EH (cell line): ENCODE measurements at places on chromosomes 2 and 18.

DNA sequence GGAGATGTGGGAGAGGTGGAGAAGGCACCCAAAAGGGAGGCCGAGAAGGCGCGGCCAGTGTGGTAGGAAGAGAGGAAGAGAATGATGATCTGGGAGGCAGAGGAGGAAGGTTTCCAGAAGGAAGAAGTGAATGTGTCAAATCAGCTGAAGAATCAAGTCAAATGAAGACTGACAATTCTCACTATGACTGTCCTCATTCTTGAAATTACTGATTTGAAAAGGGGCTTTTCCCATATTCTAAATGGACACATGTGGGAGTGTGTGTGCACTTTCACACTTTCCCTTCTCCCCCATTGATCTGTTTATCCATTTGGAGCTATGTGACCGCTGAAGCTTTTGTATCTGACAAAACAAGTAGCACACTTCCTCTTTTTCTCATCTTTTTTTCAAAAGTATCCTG, 6.1 kb downstream of the AFF3 start:
- no peak for DNase-seq

GRCh38 chr2:29650631-29651097, 270.7 kb downstream of the ALK start:
- DNase-seq: no peak

DNA sequence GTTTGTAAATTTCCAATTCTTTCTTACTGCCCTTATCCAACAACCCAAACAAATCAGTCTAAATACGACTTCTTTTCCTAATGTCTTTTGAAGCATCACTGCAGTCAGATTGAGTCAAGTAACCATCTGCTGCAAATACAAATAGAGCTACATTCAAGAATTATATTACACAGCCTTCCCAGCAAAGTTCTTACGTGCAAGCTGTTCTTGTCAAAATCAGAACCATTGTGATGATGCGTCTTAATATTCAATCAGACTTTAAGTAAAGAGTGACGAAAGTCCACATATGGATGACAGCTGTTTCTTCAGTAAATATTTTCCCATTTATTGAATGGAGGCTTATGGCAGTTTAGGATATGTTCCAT, 943.8 kb downstream of the LRP1B start:
- DNase-seq: no peak

DNA sequence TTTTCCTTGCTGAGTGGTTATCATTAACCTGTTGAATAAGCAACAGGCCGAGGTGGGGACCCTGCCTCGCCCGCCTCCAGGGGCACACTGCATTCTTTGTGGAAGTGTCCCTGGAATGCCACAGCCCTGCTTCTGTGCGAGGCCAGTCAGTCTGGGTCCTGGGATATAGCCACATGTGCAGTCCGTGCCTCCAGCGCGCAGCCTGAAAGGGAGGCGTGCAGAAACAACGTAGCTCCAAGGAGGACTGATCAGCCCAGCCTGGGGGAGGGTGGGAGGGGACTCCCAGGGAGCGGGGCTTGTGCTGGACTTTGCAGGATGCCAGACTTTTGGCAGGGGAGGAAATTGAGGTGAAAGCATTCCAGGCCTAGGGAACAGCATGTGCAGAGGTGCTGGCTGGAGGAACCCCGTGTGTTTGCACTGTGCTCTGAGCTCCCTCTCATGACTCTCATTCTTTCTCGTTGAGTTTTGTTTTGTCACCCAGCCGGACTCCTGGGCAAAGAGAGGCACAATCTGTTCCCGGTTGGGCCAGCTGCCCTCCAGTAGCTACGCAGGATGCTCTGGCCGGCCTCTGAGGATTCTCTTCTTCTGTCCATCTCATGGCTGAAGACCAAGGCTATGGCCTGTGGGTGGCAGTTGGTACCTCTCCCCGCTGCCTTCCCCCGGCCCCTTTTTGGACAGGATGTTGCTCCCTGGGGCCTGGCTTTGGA, 39.7 kb downstream of the HPCAL1 start:
- DNase-seq: peak; percentile 44

GRCh38 chr18:8375249-8375648, 234.0 kb upstream of the RAB12 start:
- DNase-seq: peak; percentile 32
